ENCODE measurements at places on chromosomes 6 and 20. TPM values are rescaled to one million over a fixed set of nuclear protein-coding genes. Genes with fewer than 3 reads are reported as not detected.

DNA sequence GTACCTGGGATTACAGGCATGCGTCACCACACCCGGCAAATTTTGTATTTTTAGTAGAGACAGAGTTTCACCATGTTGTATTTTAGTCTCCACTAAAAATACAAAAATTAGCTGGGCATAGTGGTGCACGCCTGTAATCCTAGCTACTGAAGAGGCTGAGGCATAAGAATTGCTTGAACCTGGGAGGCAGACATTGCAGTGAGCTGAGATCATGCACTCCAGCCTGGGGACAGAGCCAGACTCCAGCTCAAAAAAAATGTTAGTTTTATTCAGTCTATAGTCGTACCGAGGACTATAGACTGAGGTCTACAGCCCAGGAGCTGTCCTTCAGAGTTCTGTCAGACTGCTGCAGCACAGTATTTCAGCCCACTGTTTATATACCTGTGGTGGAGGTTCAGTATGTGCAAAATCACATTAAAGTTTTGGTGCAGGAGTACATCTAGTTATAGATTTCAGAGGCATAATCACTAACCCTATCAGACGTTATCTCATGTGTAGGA, 3.6 kb upstream of the CASP8AP2 start:
- no peaks in the 10 kb centered on the region for H3K36me3 ChIP-seq
- peaks cover 3% of the 10 kb centered on the region for H3K4me1 ChIP-seq
- peak overlapping the region; percentile 78 for H3K27ac ChIP-seq
- no peaks in the 10 kb centered on the region for H3K27me3 ChIP-seq
- no peak overlapping the region for H3K4me3 ChIP-seq

DNA sequence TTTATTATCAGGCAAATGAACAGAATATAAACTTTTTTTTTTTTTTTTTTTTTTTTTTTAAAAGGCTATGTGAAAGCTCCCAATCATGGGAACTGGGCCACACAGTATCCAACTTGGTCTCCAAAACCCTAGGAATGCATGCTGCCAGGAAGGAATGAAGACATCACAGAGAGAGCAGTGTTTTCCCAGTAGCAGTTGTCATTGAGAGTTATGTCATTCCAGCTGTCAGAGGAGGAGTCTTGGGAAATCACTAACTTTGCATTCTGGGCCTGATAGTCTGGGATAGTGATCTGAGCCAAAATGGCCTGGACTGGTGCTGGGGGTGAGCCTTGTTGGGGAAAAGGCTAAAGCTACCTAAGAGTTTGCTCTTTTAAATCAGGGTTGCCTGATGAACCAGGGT, 231.3 kb upstream of the MAP3K7 start:
- H3K4me3 ChIP-seq, result no peak overlapping the region
- no peaks in the 10 kb centered on the region for H3K36me3 ChIP-seq
- no peaks in the 10 kb centered on the region for H3K27me3 ChIP-seq
- no peak overlapping the region for H3K27ac ChIP-seq
- H3K4me1 ChIP-seq, result no peaks in the 10 kb centered on the region
- no peak for DNase-seq

DNA sequence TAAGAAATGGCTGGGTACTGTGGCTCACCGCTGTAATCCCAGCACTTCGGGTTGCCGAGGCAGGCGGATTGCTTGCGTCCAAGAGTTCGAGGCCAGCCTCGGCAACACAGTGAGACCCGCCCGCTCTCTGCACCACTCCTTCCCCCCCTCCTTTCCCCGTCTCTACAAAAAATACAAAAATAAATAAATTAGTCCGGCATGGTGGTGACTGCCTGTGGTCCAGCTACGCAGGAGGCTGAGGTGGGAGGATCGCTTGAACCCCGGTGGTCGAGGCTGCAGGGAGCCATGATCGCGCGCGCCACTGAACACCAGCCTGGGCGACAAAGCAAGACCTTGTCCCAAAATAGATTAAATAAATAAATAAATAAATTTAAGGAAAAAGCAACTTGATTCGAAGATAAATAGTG, 448 bp upstream of the RNF114 start:
- H3K27ac ChIP-seq, result no peak overlapping the region
- no peak for DNase-seq
- peak overlapping the region; percentile 1 for H3K4me3 ChIP-seq
- H3K27me3 ChIP-seq, result no peaks in the 10 kb centered on the region
- no peaks in the 10 kb centered on the region for H3K36me3 ChIP-seq

TRAPPC3L gene
- total RNA-seq, result 0.36 TPM

GRCh38 chr6:137403855-137404254, 90.3 kb downstream of the OLIG3 start:
- no peaks in the 10 kb centered on the region for H3K27me3 ChIP-seq
- H3K36me3 ChIP-seq, result no peaks in the 10 kb centered on the region
- no peak for DNase-seq
- no peak overlapping the region for H3K27ac ChIP-seq

LY6G6F gene
- total RNA-seq, result not detected

GRCh38 chr6:125659887-125660286, 89.5 kb upstream of the HEY2 start:
- H3K27me3 ChIP-seq, result no peaks in the 10 kb centered on the region
- DNase-seq, result no peak
- no peak overlapping the region for H3K4me3 ChIP-seq
- no peak overlapping the region for H3K27ac ChIP-seq
- no peaks in the 10 kb centered on the region for H3K36me3 ChIP-seq

- H3K4me1 ChIP-seq, result peaks cover 10% of the 10 kb centered on the region
- H3K27me3 ChIP-seq, result no peaks in the 10 kb centered on the region
- H3K27ac ChIP-seq, result no peak overlapping the region
- H3K36me3 ChIP-seq, result no peaks in the 10 kb centered on the region
Measured at GRCh38 chr6:148436466-148436865, 93.8 kb downstream of the SASH1 start.

DNA sequence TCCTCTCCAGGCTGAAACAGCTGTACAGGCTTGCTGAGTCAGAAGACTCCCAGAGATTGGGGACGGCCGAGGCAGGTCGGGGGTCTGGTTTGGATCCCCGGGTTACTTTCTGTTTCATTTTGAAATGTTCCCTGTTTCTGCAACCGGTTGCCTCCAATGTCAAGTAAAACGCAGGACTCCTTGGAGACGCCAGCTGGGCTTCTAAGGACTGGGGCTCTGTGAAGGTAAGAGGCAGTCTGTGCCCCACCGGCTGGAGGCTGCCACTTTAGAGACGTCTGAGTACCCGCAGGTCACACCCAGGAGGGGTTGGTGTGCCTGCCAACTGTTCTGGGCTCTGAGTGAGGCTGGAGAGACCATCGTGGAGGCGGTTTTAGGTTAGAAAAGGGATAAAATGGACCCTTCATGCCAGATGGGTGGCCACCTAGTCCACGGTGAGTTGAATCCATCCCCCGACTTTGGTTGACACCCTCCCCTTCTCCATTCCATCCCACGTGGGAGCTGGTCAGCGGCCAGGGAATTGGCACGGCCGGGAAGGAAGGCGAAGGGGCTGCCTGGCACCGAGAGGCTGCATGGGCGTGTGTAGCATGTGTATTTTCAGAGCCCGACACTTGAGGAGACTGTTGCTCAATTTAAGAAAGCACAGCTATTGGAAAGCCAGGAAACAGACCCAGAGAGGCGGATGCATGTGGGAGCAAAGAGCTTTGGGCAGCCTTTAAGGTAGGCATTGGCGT, 240.9 kb downstream of the PHACTR1 start:
- H3K36me3 ChIP-seq, result no peaks in the 10 kb centered on the region
- H3K4me1 ChIP-seq, result peaks cover 4% of the 10 kb centered on the region

BACH2 gene
- total RNA-seq, result 11.6 TPM

DNA sequence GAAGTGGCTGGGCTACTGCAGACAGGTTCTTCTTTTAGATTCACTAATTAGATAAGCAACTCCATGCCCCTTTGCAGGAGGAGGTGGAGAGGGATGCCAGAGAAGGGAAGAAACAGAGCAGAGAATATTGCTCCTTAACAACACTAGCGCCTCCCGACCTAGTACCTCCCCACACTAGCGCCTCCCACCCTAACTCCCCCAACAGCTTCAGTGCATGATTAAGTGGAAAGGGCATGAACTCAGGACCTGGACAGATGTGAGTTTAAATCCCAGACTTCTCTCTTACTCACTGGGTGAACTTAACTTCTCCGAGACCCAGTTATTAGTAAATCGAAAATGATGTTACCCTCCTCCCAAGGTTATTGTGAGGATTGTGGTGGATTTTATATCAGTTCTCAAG, 25.7 kb downstream of the STX11 start:
- H3K4me1 ChIP-seq, result no peaks in the 10 kb centered on the region
- H3K27me3 ChIP-seq, result no peaks in the 10 kb centered on the region
- H3K27ac ChIP-seq, result no peak overlapping the region
- peaks cover 4% of the 10 kb centered on the region for H3K36me3 ChIP-seq

GRCh38 chr6:93394471-93394870, 24.9 kb downstream of the EPHA7 start:
- no peak overlapping the region for H3K27ac ChIP-seq
- DNase-seq, result no peak
- H3K36me3 ChIP-seq, result no peaks in the 10 kb centered on the region
- no peaks in the 10 kb centered on the region for H3K4me1 ChIP-seq
- no peaks in the 10 kb centered on the region for H3K27me3 ChIP-seq
- H3K4me3 ChIP-seq, result no peak overlapping the region

- H3K4me1 ChIP-seq, result no peaks in the 10 kb centered on the region
- no peaks in the 10 kb centered on the region for H3K27me3 ChIP-seq
- no peak overlapping the region for H3K4me3 ChIP-seq
- DNase-seq, result no peak
Measured at GRCh38 chr20:58398254-58398653, 9.2 kb downstream of the VAPB start.

DNA sequence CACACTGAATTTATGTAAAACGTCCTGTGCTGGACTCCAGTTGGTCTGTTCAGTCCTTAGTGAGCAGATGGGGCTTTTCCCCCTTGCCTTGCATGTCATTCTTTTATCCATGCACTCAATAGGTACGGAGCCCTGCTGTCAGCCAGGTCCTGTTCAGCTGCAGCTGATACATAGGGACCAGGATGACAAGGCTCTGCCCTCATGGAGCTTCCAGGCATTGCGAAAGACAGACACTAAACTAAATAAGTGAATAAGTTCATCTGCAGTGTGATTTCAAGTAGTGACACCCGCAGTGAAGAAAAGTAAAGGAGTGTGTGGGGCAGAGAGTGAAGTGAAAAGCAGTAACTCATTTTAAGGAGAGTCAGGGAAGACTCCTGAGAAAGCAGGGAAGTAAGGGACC, 324.2 kb downstream of the NRN1 start:
- no peaks in the 10 kb centered on the region for H3K27me3 ChIP-seq
- H3K27ac ChIP-seq, result no peak overlapping the region
- no peaks in the 10 kb centered on the region for H3K4me1 ChIP-seq
- no peaks in the 10 kb centered on the region for H3K36me3 ChIP-seq
- no peak for DNase-seq
- H3K4me3 ChIP-seq, result no peak overlapping the region

- H3K36me3 ChIP-seq, result no peaks in the 10 kb centered on the region
- no peak overlapping the region for H3K4me3 ChIP-seq
- no peaks in the 10 kb centered on the region for H3K4me1 ChIP-seq
- no peak for DNase-seq
- no peaks in the 10 kb centered on the region for H3K27me3 ChIP-seq
- H3K27ac ChIP-seq, result no peak overlapping the region
Measured at GRCh38 chr6:8170245-8170644, 67.9 kb upstream of the EEF1E1 start.

- H3K27ac ChIP-seq, result no peak overlapping the region
- H3K4me3 ChIP-seq, result no peak overlapping the region
- H3K4me1 ChIP-seq, result no peaks in the 10 kb centered on the region
- H3K36me3 ChIP-seq, result peaks cover under 1% of the 10 kb centered on the region
- no peak for DNase-seq
- no peaks in the 10 kb centered on the region for H3K27me3 ChIP-seq
Measured at GRCh38 chr20:32442630-32443373, 84.7 kb downstream of the ASXL1 start.

SSTR4 gene
- not detected for total RNA-seq

FAM83C gene
- total RNA-seq, result not detected

GRCh38 chr20:49693435-49694171, 20.1 kb downstream of the B4GALT5 start:
- no peak overlapping the region for H3K27ac ChIP-seq
- H3K4me3 ChIP-seq, result no peak overlapping the region
- DNase-seq, result no peak
- peaks cover 2% of the 10 kb centered on the region for H3K4me1 ChIP-seq

GRCh38 chr6:113696960-113697359, 160.2 kb upstream of the MARCKS start:
- H3K27ac ChIP-seq, result no peak overlapping the region
- no peak overlapping the region for H3K4me3 ChIP-seq
- H3K27me3 ChIP-seq, result no peaks in the 10 kb centered on the region
- no peaks in the 10 kb centered on the region for H3K4me1 ChIP-seq

TEAD3 gene
- 78.0 TPM for total RNA-seq

DNA sequence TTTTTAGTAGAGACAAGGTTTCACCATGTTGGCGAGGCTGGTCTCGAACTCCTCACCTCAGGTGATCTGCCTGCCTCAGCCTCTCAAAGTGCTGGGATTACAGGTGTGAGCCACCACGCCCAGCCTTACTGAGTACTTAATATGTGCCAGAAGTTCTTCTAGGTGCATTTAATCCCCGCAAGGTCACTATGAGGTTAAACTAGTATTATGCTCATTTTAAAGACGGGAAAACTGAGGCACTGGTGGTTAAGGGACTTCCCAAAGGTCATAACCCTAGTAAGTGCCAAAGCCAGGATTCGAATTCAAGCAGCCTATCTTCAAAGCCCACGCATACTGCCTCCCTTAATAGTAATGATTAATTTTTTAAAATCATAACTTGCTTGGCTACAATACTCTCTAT, 674 bp upstream of the CCM2L start:
- H3K27me3 ChIP-seq, result no peaks in the 10 kb centered on the region
- no peak overlapping the region for H3K27ac ChIP-seq
- no peak overlapping the region for H3K4me3 ChIP-seq
- no peak for DNase-seq
- no peaks in the 10 kb centered on the region for H3K36me3 ChIP-seq

EYA2 gene
- total RNA-seq, result 10.7 TPM

GRCh38 chr20:1686151-1686748, 28.7 kb upstream of the SIRPG start:
- no peaks in the 10 kb centered on the region for H3K36me3 ChIP-seq
- DNase-seq, result no peak
- no peak overlapping the region for H3K27ac ChIP-seq
- H3K4me1 ChIP-seq, result no peaks in the 10 kb centered on the region
- H3K27me3 ChIP-seq, result no peaks in the 10 kb centered on the region
- H3K4me3 ChIP-seq, result no peak overlapping the region

SEMG1 gene
- total RNA-seq, result not detected

DNA sequence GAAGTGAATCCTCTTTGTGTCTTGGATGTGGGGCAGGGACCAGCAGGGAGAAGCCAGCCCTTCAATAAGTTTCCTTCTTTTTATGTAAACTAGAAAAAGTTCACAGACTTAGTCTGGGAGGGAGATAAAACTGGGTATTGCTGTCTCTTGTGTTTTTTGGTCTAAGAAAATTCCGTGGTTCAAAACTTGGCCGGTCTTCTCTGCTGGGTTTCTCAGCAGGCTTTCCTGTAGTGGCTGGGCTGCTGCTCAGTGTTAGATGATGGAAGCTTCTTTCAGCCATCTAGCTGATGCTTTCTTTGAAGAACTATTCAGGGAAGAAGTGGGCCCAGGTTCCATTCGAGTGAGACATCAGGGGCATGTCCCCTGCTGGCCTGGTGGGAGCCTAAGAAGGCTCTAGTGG, 70.7 kb upstream of the SCP2D1 start:
- peaks cover 4% of the 10 kb centered on the region for H3K36me3 ChIP-seq
- H3K27me3 ChIP-seq, result no peaks in the 10 kb centered on the region
- H3K27ac ChIP-seq, result no peak overlapping the region
- no peak for DNase-seq

SPATA25 gene
- total RNA-seq, result 8.6 TPM

PLCB1 gene
- total RNA-seq, result 35.0 TPM

GRCh38 chr6:127716465-127716864, 139.5 kb downstream of the C6orf58 start:
- no peaks in the 10 kb centered on the region for H3K27me3 ChIP-seq
- no peak for DNase-seq
- no peaks in the 10 kb centered on the region for H3K4me1 ChIP-seq
- H3K36me3 ChIP-seq, result no peaks in the 10 kb centered on the region
- H3K4me3 ChIP-seq, result no peak overlapping the region

Measured in aorta (tissue), 5 donors.